ENCODE measurements at places on chromosomes 6 and 20.
A peak's percentile ranks its signal among the peaks of the same experiment; 100 is the strongest.

DNA sequence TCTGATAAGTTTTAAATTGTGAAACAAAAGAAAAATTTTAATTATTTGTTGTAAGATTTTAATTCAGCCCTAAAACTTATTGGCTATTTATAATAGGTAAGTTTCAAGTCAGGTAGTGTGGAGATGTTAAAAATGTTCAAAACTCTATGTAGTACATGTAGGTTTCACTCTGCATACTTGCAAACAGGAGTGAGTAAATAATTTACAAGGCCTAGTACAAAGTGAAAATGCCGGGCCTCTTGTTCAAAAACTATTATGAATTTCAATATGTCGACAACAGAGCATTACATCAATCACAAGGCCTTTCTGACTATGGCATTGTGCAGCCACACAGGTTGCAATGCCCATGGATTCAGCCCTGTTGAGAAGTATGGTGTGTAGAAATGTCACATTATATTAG is 80.9 kb upstream of the GRIK2 start:
- no peak for DNase-seq

GRCh38 chr6:116136373-116136772 is 10.4 kb upstream of the COL10A1 start:
- no peak for DNase-seq

- no peak for DNase-seq
Observed at GRCh38 chr6:118889163-118889562, 4.8 kb upstream of the ASF1A start.

DNA sequence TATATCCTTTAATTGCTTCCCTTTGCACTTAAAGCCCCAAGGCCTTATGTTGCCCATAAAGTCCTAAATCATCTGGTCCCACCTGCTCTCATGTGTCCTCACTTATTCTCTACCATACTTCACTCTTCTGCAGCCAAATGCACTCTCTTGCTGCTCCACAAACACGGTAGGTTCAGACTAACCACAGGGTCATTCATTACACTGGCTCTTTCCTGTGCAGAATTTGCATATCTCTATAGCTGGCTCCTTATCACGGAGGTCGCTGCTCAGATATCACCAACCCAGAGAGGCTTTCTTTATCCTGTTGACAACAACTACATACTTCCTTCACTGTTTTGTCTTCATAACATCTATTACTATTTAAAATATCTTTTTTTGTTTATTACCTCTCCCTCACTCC is 86.8 kb downstream of the MOXD1 start:
- no peak for DNase-seq

DNA sequence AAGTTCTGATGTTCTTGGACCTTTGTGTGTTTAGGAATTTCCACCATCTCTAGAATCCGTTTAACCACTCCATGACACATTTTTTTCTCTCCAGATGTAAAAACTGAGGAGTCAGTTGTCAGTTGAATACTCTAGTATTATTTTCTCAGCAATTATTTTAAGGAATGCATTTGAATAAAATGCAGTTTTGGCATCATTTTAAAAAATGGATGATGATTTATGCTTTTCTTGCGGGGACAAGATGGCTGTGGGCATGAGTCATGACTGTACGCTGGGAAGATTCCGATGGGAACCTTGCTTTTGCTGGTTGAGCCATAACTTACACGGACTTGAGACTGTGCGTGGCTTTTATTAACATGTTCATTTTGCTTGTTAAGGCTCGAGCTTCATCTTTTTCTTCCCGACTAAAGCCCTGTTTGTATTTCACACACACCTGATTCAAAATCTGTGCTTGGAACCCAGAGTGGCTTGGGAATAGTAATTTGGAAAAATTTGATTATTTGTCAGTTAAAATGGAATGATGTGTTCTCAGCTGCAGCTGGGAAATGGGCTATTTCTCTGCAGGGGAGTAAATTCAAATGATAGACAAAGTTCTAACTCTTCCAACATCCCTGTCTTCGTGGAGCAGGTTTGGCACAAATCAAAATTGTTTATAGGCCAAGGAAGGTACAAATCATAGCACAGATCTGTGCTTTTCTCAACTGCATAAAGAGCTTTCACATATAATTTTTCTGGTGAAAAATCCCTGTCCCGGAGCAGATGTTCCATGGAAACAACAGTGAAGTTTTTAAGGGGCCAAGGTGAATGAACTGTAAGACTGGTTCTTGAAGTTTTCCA is 470.5 kb upstream of the JAG1 start:
- DNase-seq = no peak

DNA sequence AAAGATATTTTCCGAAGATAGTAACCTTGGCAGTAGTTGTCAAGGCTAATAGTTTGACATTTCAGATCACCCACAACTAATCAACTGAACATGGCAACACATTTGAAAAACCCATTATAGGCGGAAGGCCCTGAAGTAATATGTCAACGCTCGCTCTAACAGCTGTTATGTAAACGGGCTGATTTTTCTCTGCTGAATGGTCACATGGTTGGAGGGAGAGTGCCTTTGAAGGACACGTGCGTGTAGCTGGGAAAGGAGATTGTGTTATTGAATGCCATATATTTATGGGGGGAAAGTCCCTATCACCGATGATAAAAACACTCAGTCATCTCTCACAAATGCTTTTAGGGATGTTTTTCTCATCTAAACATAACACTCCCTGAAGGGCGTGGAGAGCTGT is 160.0 kb upstream of the RALGAPA2 start:
- DNase-seq = peak; percentile 9

DNA sequence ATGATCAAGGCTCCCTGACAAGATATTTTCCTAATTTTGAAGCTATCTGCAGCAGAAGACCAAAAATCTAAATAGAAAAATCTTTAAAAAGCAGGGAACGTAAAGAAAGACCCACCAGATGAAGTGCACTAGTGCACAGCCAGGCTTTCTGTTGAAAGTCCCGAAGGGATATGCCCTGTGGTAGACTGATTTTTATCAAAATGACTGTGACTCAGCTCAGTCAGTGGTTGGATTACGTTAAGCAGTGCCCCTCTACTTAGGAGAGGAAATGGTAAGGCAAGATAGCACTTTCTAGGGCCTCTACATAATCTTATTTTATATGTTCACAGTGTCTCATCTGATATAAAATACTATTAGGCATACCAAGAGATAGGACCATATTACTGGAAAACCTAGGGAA is 123.4 kb upstream of the RAB32 start:
- no peak for DNase-seq

DNA sequence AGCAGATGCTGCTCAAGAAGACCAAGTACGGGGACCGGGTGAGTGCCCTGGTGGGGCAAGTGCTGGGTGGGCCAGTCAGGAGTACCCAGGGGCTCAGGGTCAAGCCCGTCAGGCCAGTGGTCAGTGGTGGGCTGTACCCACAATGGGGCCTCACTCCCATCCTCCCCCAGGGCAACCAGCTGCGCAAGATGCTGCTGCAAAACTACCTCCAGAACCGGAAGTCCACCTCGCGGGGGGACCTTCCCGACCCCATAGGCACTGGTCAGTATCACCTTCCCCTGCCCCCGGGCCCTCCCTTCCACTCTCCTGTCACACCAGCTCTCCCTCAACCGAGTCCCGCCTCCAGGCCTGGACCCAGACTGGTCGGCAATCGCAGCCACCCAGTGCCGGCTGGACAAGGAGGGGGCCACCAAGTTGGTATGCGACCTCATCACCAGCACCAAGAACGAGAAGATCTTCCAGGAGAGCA is 27.0 kb downstream of the UQCC2 start:
- no peak for DNase-seq

DNA sequence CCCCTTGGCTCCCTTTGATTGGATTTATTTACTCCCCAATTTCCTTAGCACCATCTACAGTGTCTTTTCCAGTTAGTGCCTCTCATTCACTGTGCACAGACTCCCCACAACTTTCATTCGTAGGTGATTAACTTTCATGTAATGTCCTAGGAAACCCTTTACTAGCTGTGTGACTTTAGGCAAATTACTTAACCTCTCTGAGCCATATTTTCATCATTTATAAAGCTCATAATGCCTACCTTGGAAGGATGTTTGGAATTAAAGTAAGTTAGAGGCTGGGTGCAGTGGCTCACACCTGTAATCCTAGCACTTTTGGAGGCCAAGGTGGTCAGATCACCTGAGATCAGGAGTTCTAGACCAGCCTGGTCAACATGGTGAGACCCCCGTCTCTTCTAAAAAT is 20.1 kb downstream of the C6orf15 start:
- no peak for DNase-seq

- peak; percentile 12 for DNase-seq
Observed at GRCh38 chr6:143232849-143233248, 172.2 kb downstream of the AIG1 start.

DNA sequence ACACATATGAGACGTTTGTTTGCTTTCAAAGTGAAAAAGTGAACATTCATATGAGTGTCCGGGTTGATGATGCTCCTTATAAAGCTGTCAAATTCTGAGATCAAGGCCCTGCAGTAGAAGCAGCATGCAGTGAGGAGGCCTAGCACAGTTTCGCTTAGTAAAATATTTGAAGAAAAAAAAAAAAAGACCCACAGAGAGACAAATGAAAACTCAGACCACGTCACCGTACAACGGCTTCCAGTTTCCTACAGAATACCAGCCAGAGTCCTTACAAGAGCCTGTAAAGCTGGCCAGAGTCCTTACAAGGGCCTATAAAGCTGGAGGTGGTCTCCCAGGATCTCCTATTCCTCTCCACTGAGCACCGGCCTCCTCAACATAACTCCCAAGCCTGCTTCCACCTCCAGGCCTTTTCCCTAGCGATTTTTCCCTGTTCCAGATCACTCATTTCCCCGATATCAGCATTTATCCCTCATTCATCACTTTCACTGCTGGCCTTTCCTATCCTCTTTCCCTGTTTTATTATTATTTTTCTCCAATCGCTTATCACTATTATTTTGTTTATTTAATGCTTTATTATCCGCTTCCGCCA is 1.5 kb upstream of the HMGN4 start:
- peak; percentile 52 for DNase-seq

- peak; percentile 5 for DNase-seq
Observed at GRCh38 chr6:165774903-165775601, 112.0 kb upstream of the PDE10A start.

- no peak for DNase-seq
Observed at GRCh38 chr6:99711925-99712324, 105.3 kb downstream of the PRDM13 start.

- no peak for DNase-seq
Observed at GRCh38 chr6:16438718-16439591, 200.6 kb downstream of the GMPR start.

DNA sequence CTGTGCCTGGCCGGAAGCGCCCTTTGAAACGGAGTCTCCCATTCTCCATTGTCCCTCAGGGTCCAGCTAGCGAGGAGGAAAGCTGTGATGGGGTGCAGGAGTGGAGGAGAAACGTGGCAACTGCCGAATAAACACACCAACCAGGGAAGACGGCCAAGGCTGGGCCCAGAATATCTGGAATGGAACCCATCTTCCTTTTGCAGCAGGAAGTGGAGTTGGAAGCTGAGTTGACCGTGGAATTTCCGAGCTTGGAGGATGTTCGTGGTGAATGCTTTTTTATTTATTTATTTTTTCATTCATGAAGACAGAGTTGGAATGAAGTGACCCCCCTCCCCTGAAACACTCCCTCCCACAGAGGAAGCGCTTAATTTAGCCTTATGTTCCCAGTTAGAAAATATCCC is 105.6 kb upstream of the RNF24 start:
- DNase-seq = no peak

- no peak for DNase-seq
Observed at GRCh38 chr20:44070139-44070900, 116.7 kb downstream of the JPH2 start.

Measured in NCI-H146 (cell line).